ENCODE measurements at places on chromosomes 6 and 20.
A peak's percentile ranks its signal among the peaks of the same experiment; 100 is the strongest.

GRCh38 chr20:2617099-2617714 lies 35.2 kb upstream of the NOP56 start:
- no peak for DNase-seq

GRCh38 chr6:24140591-24140990 lies 14.6 kb downstream of the NRSN1 start:
- no peak for DNase-seq

DNA sequence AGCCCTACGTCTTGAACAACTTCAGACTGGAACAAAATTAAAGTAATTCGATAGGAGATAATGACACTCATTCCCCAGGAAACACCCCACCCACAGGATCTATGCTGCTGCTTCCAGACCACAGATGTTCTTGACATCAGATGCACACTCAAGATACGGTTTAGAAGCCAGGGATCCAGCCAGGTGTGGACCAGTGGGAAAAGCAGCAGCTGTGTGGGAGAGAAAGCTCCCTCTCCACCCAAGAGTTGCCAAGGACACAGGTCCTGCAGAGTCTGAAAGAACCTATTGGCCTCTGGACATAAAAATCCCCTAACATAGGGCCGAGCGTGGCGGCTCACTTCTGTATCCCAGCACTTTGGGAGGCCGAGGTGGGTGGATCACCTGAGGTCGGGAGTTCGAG lies 91.7 kb upstream of the NFATC2 start:
- DNase-seq: no peak

GRCh38 chr20:62430311-62430853 lies 3.0 kb upstream of the RBBP8NL start:
- DNase-seq: no peak

DNA sequence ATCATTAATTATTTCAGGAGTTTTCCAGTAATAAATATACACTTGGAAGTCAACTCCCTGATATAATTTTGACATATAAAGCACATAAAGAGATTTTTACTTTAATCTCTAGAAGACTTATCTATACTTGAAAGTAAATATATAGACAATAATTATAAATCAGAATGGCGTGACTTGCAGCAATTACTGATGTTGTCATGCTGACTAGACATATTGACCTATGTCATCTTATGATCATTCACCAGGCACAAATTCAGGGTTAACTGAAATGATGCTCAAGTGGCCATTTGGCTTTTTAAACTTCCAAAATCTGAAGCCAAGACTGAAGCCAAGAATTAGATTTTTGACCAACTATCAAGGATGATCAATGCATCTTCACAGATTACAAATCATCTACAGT lies 192.2 kb downstream of the MCHR2 start:
- no peak for DNase-seq

GRCh38 chr20:42281801-42282200 lies 663.6 kb upstream of the CHD6 start:
- no peak for DNase-seq

GRCh38 chr6:91428296-91428695 lies 841.4 kb upstream of the MAP3K7 start:
- DNase-seq: no peak

DNA sequence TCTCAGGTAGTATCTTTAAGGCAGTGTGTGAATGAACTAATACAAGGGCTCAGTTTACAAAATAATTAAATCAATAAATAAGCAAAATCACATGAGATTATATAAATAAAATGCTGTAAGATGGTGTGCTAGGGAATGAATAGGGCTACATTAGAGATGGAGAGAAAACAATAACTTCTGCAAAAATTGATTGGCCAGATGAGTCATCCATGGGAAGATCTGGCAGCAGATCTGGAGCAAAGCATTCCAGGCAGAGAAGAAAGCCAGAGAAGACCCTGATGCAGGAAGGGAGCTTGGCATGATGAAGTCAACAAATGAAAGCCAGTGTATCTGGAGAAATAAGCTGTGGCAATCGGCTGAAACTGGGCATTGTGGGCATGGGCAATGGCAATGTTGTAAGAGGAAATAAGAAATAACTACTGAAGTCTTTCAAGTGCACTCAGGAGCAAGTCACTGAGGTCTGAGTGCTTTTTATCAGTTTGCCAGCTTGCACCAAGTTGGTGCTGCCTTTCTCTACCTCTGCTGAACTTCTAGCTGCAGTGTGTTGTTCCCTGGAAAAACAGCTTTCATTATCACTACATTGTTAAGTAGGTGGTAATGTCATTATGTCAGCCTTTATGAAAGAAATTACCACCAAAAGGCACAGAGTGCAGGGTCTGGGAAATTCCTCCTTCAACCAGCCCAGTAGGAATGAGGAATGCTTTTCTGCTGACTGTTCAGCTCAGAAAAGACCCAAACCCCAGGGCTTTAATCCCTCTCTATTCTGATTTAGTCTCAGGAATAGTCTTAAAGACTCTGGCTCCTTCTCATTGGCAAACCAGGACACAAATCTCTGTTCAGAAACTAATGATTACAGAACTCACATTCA lies 231.6 kb downstream of the HTR1B start:
- no peak for DNase-seq

GRCh38 chr6:23435126-23435525 lies 690.9 kb upstream of the NRSN1 start:
- no peak for DNase-seq

- DNase-seq: no peak
Observed at GRCh38 chr6:107246249-107246971, 131.1 kb upstream of the BEND3 start.

DNA sequence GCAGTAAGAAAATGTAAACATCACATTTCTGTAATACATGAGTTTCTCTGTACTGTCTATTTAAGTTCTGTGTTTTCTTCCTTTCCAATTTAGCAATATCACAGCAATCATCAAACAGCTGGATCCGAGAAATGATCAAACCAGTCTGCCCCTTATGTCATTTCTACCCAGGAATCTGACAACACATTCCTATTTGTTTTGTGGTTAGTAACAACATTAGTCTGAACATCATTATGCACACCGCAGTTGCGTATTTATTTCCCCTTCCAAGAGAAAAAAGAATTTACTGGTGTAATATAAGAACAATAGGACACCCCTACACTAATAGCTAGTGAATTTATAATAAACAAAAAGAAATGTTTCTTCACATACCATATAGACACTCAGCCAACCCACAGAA lies 179.5 kb downstream of the BTBD9 start:
- no peak for DNase-seq

GRCh38 chr20:15544742-15545141 lies 1028.5 kb downstream of the KIF16B start:
- DNase-seq: no peak

GRCh38 chr20:62563561-62563960 lies 78.7 kb upstream of the SLCO4A1 start:
- no peak for DNase-seq

- no peak for DNase-seq
Observed at GRCh38 chr6:34743625-34744293, 13.5 kb upstream of the SNRPC start.

DNA sequence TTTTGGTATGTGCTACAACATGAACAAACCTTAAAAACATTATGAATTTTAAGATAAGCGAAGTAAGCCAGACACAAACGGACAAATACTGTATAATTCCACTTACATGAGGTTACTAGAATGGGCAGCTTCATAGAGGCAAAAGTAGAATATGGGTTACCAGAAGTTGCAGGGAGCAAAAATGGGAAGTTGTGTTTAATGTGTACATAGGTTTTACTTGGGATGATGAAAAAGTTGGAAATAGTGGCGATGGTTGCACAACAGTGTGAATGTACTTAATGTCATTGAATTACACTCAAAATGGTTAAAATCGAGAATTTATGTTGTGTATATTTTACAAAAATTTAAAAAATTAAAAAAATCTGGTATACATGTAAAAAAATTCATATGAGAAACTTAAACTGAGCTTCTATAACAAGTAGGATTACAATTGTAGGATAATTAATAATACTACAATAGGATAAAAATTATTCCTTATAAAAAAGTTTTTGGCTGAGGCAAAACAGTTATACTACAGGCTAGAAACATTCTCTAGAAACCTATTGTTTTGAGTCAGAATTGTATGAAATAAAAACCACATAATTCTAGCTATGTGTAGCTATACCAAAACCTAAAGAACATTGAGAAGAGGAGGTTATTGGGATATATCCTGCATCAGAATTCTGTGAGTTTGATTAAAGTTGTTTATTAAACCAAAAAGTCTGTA lies 24.8 kb upstream of the DYNLRB1 start:
- no peak for DNase-seq

DNA sequence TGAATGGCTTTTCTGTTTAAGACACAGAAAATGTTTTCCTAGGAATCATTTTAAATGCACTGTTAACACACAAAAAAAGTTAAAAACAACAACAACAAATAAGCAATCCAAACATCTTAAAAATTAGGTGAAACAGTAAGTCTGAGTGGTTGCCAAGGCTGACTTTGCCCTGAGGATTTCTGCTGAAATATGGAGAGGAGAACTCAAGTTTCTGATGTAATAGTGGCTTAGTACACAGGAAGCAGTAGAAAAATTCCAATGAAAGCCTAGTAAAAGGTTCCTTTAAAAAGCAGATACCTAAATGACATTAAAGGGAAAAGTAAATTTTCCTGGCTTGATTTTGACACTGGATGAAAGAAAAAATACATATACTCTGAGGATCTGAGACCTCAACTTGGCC lies 184.2 kb downstream of the EPM2A start:
- no peak for DNase-seq

- no peak for DNase-seq
Observed at GRCh38 chr6:86859513-86859912, 77.8 kb upstream of the HTR1E start.

DNA sequence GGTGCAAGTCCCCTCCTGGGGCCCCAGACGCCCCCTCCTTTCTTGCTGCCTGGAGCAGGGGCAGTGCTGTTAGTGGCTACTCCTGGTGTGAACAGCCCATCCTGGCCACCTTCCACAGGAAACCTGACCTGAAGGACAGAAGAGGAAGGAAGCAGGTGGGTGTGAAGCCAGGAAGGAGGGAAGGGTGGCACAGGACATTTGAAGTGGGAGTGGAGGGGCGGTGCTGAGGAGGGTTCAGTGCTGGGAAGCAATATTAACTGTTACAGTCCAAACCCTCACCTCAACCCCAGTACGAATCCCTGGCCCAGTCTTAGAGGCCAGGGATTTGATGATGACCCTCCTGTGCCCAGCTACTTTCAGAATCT lies 766 bp downstream of the PRICKLE4 start:
- DNase-seq: no peak

DNA sequence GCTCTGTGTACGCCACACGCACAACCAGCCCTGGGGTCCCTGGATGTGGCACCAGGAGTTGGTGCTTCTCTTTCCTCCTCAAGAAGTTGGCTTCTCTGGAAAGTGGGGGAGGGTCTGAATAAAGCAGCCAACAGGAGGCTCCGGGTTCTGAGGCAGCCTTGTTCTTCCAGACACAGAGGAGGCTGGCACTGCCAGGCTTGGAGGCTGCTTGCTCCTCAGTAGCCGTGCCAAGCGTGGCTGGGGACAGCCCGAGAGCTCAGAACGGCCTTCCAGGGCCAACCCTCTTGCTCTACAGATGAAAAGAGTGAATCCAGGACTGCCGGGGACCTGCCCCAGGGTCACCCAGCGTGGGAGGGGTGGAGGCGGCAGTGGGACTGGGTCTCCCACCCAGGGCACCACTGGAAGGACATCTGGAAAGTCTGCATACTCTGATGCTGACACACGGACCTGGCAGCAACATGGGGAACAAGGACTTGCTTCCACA lies 70.4 kb downstream of the SLC22A23 start:
- DNase-seq: no peak

DNA sequence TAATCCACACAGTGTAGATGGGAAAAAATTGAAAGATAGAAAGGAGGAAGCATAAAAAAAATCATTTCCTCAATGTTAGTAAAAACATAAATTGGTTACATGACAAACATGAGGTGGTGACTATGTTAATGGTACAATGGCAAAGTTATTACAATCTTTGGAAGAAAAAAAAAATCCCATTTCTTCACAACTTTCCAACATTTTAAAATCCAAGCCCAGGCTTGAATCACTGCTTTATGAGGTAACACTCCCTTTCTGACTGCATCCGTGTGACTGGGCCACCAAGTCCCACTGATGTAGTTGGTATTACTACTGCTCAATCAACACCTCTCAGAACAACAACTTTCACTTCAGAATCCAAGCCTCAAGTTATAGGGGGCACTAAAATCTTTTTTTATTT lies 160.4 kb downstream of the BTBD9 start:
- no peak for DNase-seq

GRCh38 chr6:43966374-43966658 lies 160.9 kb downstream of the MRPL14 start:
- no peak for DNase-seq

DNA sequence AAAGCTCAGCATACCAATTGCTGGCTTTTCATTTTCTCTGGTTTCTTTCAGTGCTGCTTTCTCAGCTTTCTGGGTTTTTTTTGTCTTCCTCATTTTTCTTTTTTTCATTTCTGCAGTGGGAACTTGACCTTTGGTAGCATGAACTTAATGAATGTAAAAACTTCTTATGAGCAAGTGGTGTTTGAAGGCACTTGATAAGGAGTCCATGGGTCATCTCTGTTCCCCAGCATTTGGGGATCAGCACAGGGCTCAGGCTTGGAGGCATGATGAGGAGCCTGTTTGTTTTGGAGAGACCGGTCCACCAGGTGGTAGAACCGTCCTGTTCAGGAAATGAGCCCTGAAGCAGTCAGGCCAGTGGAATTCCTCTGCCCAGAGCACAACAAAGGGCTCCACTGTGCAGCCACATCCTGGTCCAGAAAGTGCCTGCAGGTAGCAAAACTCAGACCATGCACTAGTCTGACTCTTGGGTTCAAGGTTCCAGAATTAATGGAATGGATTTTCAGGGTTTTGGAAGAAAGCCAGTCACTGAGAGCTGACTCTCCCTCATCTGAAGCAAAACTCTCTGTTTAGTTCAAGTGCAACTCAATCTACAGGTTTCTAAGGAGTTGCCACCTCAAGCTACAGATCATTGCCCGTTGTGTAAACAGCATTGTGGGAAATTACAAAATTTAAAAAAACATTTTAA lies 52.3 kb upstream of the ADGRF1 start:
- no peak for DNase-seq

- no peak for DNase-seq
Observed at GRCh38 chr20:21373436-21373835, 23.9 kb downstream of the NKX2-4 start.

- DNase-seq: no peak
Observed at GRCh38 chr6:138580801-138581200, 81.5 kb upstream of the NHSL1 start.

- no peak for DNase-seq
Observed at GRCh38 chr20:1010659-1011058, 8.5 kb upstream of the RSPO4 start.

DNA sequence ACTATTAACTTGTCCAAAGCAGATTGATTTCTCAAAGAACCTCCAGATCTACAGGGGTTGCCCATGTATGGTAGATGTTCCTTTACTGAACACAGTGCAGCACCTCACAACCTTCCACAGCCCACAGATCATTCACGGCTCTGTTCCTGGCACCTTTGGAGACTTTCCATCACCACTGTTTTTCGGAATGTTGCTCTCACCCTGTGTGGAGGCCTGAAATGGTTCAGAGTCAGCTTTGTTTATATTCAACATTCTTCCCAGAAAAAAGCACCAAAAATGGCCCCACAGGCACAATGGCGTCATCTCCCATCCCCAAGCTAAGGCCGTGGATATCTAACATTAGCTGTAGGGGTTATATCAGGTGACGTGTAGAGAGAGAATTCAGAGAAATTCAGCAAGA lies 74.7 kb downstream of the DHX35 start:
- no peak for DNase-seq

- peak; percentile 2 for DNase-seq
Observed at GRCh38 chr6:81759782-81760181, 7.3 kb upstream of the TENT5A start.

Measured in ACHN (cell line).